RPMI7951 (cell line): ENCODE measurements at places on chromosomes 3 and 15. TPM values are rescaled to one million over a fixed set of nuclear protein-coding genes. Genes with fewer than 3 reads are reported as not detected.

Gene MOBP
- not detected in 2 replicates for total RNA-seq

Gene SEMA6D
- 1.4 and 1.6 TPM in 2 replicates for total RNA-seq

Gene HTR3E
- not detected in 2 replicates for total RNA-seq

Gene PLCH1
- total RNA-seq: 0.20 and 0.60 TPM in 2 replicates

GRCh38 chr3:13281507-13282357 is 138.4 kb downstream of the NUP210 start:
- no peak for DNase-seq

DNA sequence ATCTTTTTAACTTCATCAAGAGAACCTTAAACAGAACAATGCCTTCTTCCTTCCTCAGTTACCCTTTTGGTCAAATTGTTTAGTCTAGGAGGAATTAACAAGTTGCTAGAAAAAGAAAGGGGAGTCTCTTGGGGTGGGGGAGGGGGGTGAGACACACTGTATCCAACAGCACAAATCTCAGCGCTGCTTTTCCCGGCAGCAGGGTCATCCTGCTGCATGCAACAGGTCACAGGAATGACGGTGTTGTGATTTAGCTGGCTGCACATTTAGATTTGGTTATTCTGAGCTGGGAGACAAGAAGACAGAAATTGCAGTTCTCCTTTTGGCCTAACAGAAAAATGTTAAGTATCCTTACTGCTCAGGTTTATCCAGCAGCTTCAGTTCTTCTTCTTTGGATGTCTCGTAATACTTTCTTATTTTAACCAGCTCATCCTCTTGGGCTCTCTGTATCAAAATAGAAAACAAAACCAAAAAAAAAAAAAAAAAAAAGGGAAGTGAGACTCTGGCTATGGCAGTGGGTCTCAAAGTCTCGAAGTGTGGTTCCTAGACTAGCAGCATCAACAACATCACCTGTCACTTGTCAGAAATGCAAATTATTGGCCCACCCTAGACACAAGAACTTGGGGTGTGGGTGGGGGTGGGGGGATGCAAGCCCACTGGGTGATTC is 190.5 kb downstream of the GREM1 start:
- no peak for DNase-seq

DNA sequence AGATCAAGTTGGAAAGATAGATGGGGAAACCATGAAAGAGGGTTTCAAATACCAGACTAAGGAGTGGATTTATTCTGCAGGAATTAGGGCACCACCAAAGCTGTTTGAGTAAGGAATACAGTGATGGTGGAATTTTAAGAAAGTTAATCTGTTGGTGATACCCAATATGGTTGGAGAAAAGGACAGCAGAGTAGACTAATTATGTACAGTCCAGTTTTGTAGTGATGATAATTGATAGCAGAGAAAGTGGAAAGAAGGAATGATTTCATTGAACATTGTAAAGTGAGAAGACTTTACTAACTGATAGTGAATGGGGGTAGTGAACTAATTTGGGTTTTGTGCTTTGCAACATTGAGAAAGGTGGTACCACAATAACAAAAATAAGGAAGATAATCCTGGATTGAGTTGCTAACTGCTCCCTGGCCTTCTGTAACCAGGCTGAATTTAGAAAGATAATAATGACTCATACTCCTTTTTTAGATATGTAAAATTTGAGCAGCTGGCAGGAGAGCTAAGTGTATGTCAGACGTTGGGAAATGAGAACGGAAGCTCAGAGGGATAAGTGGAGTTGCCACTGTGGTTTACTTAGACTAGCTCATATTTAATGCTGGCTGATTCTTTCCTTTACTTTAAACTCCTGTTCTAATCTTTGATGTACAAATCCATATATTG is 16.9 kb downstream of the TCAIM start:
- DNase-seq: peak; percentile 85

Gene C3orf20
- not detected in 2 replicates for total RNA-seq

Gene FILIP1L
- under 0.01 TPM in 1 of 2 replicates, not detected in the other for total RNA-seq

DNA sequence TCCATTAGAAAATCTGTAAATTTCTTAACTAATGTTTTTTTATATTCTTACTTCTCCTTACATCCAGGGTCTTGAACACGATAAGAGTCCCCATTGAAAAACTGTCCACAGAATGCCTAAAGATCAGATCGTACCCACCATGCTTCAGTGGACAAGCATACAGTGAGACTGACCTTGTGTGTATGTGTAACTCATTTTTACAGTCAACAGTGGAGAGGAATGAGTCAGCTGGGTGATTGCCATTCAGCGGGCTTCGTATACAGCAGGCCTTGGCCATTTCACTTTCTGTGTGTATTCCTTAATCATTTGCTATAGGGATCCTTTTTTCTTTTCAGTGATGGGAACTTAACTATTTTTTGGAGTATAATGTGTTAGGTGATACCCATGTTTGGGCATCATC is 10.6 kb downstream of the PARP14 start:
- peak; percentile 83 for DNase-seq

Gene STRIT1
- not detected in 2 replicates for total RNA-seq

Gene AADACL2
- total RNA-seq: not detected in 2 replicates

GRCh38 chr3:113663761-113664160 is 32.7 kb downstream of the USF3 start:
- DNase-seq: no peak

DNA sequence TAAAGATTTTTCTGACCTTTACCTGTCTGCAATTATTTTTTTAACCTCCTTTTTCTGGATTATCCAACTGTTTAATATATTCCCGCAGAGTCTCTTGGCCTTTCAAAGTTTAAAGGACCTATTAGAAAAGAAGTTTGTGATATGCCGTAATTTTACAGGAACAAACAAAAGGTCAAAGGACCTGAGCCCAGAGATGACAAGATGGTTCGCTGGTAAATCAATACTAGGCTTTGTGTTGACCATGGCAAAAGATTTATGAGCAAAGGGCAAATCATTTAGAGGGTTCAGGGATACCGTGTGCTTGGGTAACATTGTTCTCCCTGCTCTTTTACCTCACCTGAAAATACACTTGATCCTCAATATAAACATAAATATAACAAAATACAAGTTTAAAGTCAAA is 923.5 kb downstream of the ROBO1 start:
- no peak for DNase-seq

DNA sequence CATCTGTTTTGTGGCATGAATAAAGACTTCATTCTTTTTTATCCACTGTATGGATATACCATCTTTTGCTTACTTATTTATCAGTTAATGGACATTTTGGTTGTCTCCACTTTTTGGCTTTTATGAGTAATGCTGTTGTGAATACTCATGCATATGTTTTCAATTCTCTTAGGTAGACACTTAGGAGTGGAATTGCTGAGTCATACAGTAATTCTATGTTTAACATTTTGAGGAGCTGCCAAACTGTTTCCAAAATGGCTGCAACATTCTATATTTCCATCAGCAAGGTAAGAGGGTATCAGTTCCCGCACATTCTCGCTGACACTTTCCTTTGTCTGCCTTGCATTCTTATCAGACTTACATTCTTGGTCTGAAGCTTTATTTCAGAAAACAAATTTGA is 191.1 kb downstream of the WNT5A start:
- peak; percentile 78 for DNase-seq

GRCh38 chr3:117016378-117016777 is 306.8 kb downstream of the TUSC7 start:
- no peak for DNase-seq

- peak; percentile 60 for DNase-seq
Observed at GRCh38 chr15:69337138-69337537, 38.4 kb downstream of the PAQR5 start.

Gene ITPKA
- total RNA-seq: 9.2 and 13.2 TPM in 2 replicates

- DNase-seq: no peak
Observed at GRCh38 chr3:32698506-32698905, 13.5 kb downstream of the CNOT10 start.

Gene TICRR
- 9.0 and 11.7 TPM in 2 replicates for total RNA-seq

Gene NMNAT3
- 0.29 and 1.9 TPM in 2 replicates for total RNA-seq

DNA sequence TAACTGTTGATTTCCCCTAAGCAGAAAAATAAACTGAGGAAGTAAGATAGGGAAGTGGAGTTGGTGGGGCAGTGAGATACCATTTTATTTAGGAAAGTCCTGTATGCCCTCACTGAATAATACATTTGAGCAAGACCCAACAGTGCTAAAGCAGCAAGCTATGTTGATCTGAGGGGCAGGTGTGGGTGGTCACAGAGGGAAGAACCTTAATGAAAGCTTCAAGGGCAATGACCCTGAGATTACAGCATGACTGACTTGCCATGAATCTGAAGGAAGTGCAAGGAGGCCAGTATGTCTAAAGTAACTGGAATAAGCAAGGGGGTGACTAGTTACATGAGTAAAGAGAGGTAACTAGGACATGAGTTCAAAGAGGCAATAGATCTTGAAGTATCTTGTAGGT is 159.5 kb downstream of the CD47 start:
- DNase-seq: no peak

DNA sequence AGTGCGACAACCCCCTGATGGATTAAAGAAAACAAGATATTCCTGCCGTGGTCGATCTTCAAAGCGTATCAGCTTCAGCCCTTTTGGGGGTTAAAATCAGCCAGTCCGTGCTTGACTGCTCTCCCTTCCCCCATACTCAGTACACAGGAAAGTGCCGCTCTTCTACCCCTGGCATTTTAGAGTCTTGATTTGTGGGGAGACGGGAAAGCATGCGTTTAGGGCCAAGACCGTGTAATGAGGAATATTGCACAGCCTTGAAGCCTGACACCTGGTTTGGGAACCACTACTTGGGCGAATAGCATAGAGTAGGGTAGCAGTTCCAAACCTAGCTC is 540 bp upstream of the EDC3 start:
- DNase-seq: no peak

DNA sequence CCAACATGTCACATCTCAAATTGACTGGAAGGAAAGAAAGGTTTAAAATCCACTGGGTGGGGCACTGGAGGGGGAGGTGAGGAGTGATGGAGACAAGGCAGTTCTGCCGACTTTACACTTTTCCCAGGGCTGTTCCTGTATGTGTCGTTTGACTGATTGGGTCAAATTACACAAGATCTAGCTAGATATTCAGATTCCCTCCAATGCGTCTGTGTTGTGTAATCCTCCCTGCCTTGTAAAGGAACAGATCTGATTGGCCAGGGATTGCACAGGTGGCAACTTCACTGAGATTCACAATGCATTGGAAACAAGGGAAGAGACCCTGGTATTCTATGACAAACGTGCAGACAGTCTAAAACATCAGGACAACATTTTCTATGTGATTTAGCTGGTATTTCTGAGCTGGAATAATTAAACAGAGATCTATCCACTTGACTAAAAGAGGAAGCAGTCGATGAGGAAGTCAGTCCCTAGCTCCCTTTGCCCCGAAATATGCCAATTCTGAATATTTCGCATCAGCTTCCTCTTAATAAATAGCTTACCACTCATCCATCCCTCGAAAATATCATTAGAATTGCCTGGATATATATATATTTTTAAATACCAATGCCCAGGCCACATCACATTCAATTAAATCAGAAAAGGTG is 312.9 kb downstream of the RORA start:
- no peak for DNase-seq

DNA sequence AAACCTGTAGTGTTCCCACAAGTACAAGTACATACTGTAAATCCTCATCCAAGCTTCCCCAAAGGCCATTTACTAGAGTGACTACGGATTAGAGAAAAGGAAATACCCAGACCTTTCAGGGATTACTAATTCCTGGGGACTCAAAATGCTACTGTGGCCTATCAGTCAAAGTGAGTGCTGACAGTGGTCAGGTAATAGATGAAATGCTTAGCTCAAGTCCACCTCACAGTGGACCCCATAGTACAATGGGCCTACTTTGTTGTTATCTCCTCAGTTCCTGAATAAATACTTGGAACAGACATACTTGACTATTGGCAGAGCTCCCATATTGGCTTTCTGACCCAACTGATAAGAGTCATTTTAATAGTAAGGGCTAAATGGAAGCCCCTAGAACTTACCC is 61.6 kb downstream of the MAP4 start:
- no peak for DNase-seq

DNA sequence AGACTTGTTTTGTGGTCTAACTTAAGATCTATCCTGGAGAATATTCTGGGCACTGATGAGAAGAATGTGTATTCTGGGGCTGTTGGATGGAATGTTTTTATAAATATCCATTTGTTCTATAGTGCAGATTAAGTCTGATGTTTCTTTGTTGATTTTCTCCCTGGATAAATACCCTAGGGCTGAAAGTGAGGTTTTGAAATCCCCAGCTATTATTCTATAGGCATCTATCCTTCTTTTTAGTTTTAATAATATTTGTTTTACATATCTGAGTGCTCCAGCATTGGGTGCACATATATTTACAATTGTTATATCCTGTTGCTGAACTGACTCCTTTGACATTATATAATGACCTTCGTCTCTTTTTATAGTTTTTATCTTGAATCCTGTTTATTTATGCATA is 42.9 kb downstream of the GALK2 start:
- no peak for DNase-seq

GRCh38 chr3:151538456-151539393 is 77.9 kb upstream of the IGSF10 start:
- DNase-seq: no peak

DNA sequence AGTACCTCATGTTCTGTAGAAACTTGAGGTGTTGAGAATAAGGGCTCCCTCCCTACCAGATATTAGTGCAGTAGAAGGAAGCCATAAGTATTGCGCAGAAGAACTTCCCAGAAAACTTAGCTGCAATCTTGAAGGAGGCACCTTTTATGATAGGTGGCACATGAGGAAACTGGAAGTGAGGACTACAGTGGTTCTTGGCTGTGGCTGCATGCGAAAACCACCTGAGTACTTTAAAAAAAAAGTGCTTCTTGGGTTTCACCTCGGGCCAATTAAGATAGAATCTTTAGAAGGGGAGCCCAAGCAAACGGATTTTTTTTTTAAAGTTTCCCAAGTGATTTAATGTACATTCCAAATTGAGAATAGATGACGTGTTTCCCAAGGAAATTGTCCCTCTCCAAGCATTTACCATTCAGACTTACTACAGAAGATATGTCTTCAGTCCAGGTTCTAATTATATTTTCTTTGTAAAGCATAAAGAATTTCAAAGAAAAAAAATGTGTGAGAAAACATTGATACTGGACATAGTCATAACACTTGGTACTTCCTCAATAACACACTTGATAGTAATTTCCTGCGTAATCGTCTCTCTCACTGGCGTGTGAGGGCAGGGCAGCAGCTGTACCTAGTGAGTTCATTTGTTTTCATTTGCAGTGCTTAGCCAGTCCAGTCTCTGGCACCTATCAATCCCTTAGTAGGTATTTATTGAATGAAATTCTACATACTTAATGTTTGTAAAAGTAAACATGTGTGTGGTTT is 12.3 kb upstream of the NR1I2 start:
- no peak for DNase-seq

Gene WDR93
- total RNA-seq: 0.10 and 0.48 TPM in 2 replicates

DNA sequence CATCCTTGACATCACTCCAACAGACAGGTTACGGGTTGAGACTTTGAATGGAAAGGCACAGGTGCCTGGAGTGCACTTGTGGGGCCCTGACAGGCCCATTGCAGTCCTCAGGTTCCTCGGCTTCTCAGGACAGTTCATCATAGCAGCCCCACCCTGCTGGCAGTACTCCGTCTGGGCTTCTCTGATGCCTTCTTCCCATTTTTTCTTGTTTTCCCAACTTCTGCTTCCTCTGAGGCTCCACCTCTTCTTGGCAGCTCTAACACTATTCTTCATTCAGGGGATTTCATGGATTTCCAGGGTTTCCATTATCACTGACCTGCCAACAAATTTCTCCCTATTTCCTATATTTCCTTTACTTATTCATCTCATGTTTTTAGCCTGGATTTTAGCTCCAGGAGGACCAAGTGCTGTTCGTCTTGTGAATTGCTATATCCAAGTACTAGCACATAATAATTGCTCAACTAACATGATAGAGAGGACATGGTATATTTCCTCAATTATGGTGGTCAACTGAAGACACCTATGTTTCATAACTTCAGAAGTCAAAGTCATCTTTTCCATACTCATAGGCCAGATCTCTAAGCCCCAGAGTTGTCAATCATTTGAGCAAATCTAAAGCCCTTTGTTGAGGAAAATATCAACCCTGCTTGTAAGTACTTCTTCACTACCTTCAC is 16.2 kb downstream of the NCEH1 start:
- no peak for DNase-seq
